CD8-positive, alpha-beta T cell (primary cell): ENCODE measurements at places on chromosomes 7 and 10. TPM values are rescaled to one million over a fixed set of nuclear protein-coding genes. Genes with fewer than 3 reads are reported as not detected.
A peak's percentile ranks its signal among the peaks of the same experiment; 100 is the strongest.

DNA sequence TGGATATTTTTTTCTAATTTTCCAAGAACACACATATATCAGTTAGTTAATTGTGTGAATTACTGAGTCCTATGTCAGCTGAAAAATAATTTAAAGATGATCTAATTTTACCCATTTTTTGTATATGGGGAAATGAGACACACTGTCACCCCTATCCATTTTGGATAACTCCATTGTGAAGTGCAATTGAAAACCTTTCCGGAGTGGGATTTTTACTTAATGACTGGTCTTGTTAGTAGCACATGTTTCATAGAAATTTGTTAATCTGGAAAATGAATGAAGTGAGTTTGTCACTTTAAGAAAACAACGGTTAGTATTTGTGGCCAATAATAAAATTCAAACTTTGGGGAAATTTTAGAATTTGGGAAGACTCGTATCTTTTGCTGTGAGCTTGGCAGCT is 2.0 kb downstream of the GARS1 start:
- DNase-seq: no peak

DNA sequence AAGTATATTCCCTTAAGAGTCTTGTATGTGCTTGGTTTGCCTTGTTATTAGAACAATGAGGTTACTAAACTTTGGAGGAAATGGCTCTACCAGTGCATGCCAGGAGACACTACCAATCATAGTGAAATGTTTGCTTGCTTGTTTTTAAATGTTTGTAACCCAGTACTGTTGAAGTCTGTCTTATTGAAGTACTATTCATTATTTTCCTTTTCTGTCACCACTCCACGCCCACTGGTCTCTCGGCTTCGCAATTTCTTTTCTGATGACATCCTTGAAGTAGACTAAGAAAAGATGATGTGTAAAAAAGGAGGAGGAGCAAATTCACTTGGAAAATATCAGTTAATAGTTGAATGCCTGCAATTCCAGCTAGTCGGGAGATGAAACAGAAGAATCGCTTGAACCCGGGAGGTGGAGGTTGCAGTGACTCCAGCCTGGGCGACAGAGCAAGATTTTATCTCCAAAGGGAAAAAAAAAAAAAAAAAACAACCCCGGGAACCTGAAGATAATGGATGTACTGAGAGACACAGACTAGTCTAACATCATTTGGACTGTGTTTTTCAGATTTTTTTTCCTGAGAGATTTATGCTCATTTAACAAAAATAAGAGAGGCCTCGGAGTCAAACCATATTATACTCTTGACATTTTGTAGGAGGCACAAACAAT is 959.4 kb downstream of the PCDH15 start:
- no peak for DNase-seq

- no peak for DNase-seq
These were observed 20.1 kb upstream of the COL13A1 start for GRCh38 chr10:69781576-69781975.

DNA sequence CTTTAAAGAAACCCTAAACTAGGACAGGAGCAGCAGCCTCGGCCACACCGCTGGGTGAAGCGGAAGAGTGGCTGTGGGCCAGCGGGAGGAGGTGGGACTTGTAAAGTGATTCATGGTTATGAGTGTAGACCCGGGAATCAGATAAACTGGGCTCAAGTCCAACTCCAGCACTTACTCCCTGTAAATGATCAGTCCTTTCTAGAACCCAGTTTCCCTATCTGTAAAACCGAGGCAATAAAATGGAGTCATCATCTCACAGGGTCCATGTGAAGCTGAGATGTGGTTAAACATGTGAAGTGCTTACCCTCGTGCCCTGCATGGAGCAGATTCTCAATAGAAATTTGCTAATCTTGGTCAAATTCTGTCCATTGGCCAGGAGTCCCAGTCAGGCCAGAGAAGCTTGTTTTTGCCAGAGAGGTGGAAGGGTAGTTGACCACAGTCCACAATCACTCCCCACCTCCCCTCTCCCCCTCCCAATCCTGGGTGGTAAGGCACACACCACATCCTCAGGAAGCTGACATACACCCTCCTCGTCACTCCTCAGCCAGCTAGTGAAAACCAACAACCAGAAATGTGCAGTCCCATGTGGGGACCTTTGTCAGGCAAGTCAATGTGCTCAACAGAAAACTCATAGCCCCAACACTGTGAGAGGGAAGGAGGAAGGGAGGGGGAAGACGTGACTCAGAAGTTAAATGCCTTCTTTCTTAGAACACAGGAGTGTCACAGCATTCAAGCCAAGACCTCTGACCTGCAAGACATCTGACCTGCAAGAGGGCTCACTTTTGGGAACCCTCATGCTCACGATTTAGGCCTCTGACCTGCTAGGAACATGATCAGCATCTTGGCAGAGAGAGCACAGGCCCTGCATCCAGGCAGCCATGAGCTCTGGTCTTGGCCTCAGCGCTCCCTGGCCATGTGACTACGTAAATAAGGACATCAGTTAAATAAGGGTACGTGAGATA is 145.1 kb downstream of the PLXNA4 start:
- peak; percentile 77 for DNase-seq

DNA sequence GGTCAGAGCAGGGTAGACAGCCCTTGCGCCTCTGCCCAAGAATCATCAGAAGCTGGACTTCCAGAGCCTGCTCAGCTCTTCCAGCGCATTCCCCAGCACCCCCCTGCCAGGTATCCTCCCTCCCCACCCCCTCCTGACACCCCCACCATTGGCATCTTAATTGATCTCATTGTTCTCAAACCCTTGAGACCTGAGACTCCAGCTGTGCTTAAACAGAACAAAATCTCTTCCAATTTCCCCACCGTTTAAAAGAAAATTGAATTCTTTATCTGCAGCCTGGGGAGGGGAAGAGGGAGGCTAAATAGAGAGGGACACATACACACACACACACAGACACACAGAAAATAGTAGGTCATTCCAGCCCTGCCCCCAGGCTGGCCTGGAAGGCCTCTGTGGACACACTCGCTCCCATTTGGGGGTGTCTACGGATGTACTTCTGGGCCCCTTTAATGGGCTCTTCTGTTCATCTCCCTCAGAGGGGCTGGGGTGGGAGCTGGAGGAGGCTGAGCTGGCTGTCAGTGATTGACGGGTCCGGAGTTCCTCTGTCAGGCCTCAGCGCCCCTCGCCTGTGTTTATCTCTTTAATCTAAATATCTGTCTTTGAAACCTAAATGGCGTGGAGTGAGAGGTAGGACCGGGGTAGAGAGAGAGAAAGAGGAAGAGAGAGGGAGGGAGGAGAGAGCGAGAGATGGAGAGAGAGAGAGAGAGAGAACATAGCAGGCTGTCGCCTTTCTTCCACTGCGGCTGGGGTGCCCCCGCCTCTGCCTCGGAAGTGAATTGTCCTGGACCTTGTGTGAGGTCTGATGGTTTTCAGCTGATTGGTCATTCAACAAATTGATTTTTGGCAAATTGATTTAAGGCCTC is 61.7 kb downstream of the C10orf105 start:
- DNase-seq: no peak

- no peak for DNase-seq
These were observed 1.9 kb upstream of the GAL3ST4 start for GRCh38 chr7:100170101-100170897.

GRCh38 chr7:47405921-47406800 is 175.8 kb downstream of the TNS3 start:
- DNase-seq: no peak

GRCh38 chr7:20749906-20750305 is 36.8 kb downstream of the SP8 start:
- DNase-seq: no peak

DNA sequence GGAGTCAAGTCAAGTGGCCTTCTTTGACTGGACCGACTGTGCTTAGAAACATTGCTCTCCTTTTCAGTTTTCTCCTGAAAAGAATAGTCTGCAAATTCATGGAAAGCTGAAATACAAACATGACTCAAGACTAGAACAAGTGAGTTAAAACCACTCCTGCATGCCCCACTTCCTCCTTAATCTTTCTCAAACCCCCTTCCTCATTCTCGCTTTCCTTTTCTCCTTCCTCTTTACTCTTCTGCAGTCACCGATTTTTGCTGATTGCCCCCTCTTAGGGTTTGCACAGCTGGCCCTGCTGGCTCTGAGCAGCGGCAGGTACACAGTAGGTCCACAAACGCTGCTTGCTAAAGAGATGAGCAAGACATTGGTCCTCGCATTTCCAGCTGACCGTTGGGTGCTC is 34.8 kb upstream of the MKI67 start:
- DNase-seq: no peak

DNA sequence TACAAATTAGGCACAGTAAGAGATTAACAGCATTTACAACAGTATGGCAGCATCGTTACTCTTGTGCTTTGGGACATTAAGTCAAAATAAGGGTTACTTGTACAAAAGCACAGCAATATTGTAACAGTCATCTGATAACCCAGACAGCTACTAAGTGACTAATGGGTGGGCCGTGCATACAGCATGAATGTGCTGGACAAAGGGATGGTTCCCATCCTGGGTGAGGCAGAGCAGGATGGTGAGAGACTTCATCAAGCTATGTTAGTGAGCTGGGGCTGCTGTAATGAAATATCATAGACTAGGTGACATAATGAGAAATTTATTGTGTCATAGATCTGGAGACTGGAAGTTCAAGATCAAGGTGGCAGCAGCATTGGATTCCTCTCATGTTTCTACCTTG is 25.4 kb downstream of the EDRF1 start:
- DNase-seq: no peak

- DNase-seq: no peak
These were observed 68.7 kb downstream of the MBL2 start for GRCh38 chr10:52703898-52704297.

DNA sequence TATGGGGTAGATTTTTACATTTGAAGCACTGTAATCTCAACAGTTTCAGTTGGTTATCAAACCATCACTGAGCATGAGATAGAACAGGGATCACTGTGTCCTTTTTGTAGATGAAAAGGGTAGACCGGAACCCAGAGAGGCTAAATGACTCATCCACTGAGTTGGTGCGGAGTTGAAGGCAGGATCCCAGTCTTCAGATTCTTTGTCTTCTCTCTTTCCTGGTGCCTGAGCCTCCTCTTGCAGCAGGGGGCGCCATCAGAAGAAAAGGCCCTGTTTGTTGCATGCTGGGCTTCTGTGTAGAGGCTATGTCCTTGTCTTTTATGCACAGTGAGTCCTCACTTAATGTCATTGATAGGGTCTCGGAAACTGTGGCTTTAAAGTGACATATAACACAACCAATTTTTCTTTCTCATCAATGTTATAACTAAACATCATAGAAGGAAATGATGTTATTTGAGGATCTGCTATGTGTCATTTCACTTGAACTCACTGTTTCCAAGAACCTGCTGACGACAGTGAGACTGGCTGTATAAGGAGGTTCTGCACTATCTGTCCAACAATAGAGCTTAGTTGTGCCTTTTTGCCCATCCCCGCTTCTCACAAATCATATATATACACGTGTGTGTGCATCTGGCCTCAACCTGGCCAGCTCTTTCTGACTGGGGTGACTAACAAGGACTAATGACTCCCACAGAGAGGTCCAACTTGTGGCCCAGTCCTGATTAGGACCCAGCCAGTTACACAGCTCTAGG is 14.3 kb downstream of the ZNF282 start:
- peak; percentile 70 for DNase-seq

GRCh38 chr7:1230411-1231213 is 2.1 kb upstream of the UNCX start:
- DNase-seq: no peak

DNA sequence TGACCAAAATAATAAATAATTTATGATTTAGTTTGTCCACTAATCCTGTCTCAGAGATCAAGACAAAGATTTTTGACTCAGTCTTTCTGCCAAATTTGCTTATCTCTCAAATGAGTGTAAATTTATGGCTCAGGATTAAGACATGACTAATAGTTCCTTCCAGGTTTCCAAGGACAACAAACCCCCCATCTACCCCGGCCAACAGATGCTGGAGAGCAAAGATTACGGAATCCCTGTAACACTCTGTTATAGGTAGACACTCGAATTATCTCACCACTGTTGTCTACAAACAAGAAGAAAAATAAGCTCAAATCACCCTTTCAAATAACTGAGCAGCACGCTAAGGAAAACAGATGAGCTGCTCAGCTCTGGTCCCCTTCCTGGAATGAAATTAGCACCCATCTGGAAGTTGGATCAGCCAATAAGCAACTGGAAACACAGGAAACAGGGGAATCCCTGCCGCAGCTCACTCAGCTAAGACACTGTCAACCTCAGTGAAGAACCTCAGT is 56.8 kb upstream of the SVIL start:
- no peak for DNase-seq

DNA sequence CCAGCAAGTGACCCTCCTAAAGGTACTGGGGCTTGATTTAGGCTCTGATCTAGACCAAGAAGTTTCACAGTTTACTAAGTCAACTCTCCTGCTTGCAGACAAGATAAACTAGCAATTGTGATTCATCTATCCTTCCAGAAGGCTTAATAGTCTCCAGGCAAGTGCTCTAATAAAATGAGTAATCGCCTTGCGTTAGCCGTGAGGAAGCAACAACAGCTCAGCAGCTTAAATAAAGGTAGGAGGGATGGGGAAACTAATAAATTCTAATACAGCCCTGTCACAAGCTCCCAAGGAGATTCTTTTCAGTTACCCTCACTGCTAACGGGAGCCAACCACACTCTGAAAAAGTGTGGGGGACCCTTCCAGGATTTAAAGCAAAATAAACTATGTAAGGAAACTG is 48.4 kb downstream of the FRMD4A start:
- no peak for DNase-seq

- DNase-seq: no peak
These were observed 323.4 kb downstream of the PARD3 start for GRCh38 chr10:34491678-34492077.

GRCh38 chr7:21579341-21580072 is 36.7 kb downstream of the DNAH11 start:
- DNase-seq: no peak

Gene YAE1
- 5.2 TPM for total RNA-seq

Gene SORBS1
- 3.0 TPM for total RNA-seq

Gene C10orf88
- 2.8 TPM for total RNA-seq

Gene MCU
- total RNA-seq: 7.2 TPM

Gene DGKB
- total RNA-seq: not detected

Gene GJD4
- not detected for total RNA-seq

Gene TBRG4
- 79.7 TPM for total RNA-seq

Gene ASAH2
- total RNA-seq: 0.50 TPM

Gene HOXA13
- total RNA-seq: not detected

Gene CARD11
- 117 TPM for total RNA-seq

Gene IGF2BP3
- total RNA-seq: not detected

Gene CYP3A5
- not detected for total RNA-seq
